ENCODE measurements at places on chromosomes 1 and 21.

DNA sequence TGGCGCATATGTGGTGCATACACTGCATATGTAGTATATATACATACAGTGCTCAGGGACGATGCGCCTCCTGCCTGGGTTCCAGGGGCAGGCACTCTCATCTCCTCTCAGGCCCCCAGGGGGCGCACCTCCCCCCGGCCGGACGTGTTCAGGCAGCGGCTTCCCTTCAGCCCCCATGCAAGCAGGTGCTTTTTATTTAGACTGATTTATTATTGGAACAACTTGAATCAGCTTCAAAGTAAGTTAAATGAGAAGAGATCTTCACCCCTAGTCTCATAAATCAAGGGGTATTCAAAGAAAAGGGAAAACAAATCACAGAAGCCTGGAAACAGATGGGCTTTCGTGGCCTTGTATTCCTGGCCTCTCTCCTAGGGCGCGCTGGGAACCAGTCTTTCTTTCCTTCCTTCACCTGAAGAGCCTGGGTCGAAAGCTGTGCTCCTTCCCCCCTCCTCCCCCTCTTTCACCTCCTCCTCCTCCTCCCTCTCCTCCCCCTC, 64.6 kb downstream of the UBIAD1 start:
- DNase-seq: peak; percentile 77

GRCh38 chr21:43312011-43312410, 114.9 kb downstream of the SIK1 start:
- no peak for DNase-seq

DNA sequence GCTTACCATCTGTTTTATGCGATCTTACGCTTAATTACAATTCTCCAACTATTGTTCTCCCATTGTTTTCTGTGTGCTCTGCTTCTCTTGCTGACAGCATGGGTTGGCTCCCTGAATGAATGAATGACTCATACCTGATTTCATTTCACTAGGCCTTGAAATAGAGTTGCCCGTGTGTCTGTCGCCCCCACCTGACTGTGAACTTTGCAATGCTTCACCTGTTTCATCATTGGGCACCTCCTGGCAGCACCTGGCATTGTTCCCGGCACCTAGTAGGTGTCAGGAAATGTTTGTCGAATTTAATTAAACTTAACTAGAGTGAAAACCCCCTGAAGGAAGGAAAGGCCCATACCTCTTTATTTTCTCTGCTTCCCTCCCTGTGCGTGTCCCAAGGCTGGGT, 120.5 kb upstream of the KLHDC7A start:
- DNase-seq: no peak

GRCh38 chr1:67627906-67628305, 57.1 kb upstream of the GADD45A start:
- no peak for DNase-seq

- DNase-seq: no peak
Observed at GRCh38 chr1:10716840-10717239, 79.6 kb downstream of the CASZ1 start.

- no peak for DNase-seq
Observed at GRCh38 chr1:17579951-17580939, 40.7 kb downstream of the ARHGEF10L start.

GRCh38 chr1:214228976-214229375, 52.0 kb upstream of the SMYD2 start:
- DNase-seq: no peak

DNA sequence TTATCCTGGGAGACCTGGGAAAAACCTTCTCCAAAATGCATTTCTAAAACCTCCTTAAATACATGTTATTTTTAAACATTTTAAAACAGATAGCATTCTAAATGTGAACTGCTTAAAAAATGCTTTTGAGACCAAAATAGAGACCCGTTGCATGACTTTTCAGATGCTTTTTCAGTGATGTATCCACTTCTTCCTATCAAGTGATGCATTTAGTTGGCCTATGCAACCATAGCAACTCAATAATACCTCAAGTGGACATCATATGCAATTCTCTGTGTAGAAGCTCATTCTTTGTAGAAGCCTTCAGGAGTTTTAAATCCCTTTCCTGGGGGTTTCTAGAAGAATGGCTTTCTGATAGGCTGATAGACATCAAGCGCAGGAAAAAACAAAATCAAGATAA, 94.5 kb upstream of the RAVER2 start:
- DNase-seq: no peak

DNA sequence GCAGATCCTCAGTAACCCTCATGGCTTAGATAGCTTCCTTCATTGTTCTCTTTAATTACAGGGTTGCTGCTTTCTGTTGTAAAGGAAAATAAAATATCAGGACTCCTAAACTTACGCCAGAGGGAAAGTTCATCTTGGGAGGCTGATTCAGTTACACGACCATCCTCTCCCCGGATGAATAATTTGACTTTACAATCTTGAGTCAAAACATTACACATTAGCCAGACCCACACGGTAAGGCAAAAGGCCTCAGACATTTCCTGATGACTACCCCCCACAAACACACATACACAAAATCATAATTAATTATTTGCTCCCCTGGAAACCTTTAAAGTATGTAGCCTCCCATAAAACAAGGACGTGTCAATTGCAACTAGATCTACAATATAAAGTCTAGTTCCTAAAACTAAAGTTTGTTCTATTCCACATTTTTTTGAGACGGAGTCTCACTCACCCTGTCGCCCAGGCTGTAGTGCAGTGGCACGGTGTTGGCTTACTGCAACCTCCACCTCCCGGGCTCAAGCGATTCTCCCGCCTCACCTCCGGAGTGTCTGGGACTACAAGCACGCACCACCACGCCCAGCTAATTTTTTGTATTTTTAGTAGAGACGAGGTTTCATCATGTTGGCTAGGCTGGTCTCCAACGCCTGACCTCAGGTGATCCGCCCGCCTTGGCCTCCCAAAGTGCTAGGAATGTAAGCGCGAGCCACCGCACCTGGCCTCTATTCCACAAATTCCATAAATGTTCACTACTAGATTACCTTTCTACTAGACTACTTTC, 830 bp upstream of the PRDX1 start:
- DNase-seq: no peak

DNA sequence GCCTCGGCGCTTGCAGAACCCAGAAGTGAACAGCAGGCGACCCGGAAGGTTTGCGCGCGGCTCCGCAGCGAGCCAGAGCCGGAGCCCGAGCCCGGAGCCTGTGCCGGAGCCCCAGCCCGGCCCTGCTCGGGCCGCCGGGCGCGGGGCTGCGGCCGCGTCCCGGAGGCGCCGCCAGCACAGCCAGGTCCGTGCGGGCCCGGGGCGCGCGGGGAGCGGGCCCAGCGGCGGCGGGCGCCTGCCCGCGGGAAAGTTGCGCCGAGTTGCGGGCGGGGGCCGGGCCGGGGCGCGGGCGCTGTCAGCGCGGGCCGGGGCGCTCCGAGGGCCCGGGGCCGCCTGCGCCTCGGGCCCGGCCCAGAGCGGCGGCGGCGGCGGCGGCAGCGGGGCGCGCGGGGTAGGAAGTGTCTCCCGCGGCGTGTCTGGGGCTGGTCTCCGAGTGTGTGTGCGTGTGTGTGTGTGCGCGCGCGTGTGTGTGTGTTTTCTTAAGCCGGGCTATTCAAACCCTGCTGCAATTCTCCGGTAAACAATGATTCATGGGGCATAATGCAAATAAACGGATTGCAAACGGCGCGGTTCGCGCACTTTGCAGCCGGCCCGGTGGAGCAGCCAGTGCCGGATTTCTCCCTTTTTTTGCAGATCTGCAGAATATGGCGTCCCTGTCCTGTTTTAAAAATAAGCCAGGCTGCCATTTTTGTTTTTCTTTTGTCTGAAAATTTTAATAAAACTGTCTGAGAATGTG, at the start of gene ZNF362:
ZNF362 (plus strand) TSS at position 22 of the 736 bp plus-strand sequence. CDS start 14,083 bp downstream, outside the sequence.
- DNase-seq: peak; percentile 67

DNA sequence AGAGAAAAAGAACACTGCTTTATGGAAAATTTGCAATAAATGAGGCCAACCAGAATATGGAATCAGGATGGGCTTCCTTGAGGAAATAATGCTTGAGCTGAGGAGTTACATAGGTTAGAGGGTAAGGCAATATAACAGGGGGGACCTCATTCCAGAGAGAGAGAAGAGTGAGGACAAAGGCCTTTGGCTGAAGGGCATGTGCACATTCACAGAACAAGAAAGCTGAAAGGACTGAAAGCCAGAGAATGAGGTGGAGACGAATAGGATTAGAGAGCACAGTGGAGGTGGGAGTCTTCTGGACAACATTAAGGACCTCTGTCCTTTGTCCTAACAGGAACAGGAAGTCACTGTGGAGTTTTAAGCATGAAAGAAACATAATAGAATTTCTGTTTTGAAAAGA, 60.7 kb upstream of the MROH9 start:
- no peak for DNase-seq

DNA sequence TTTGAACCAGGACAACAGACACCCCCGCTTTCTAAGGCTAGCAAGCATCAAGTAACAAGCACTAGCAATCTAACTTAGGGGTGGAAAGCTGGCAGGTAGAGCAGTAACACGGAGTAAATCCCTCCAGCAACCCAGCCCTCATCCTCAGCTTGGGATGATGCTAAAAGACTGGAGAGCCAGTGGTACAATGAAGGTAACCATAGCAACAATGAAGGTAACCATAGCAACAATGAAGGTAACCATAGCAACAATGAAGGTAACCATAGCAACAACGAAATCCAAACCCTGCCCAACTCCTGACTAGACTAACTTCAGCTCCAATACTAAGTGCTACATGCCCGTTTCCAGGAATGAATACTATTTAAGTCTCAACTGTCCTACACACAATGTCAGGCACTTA, 22.2 kb upstream of the EIF4G3 start:
- no peak for DNase-seq

- DNase-seq: no peak
Observed at GRCh38 chr1:153735090-153735420, 7.2 kb downstream of the INTS3 start.

DNA sequence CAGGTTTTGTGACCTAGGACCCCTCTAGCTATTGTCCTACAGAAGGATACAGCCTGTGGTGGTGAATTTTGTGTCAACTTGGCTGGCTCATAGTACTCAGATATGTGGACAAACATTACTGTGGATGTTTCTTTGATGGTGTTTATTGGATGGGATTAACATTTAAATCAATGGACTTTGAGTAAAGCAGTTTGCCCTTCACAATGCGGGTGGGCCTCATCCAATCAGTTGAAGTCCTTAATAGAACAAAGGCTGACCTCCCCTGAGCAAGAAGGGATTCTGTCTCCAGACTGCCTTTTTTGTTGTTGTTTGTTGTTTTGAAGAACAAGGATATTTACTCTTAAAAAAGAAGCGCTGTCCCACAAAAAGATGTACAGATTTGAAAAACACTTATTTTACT, 210.0 kb upstream of the GREM2 start:
- no peak for DNase-seq

DNA sequence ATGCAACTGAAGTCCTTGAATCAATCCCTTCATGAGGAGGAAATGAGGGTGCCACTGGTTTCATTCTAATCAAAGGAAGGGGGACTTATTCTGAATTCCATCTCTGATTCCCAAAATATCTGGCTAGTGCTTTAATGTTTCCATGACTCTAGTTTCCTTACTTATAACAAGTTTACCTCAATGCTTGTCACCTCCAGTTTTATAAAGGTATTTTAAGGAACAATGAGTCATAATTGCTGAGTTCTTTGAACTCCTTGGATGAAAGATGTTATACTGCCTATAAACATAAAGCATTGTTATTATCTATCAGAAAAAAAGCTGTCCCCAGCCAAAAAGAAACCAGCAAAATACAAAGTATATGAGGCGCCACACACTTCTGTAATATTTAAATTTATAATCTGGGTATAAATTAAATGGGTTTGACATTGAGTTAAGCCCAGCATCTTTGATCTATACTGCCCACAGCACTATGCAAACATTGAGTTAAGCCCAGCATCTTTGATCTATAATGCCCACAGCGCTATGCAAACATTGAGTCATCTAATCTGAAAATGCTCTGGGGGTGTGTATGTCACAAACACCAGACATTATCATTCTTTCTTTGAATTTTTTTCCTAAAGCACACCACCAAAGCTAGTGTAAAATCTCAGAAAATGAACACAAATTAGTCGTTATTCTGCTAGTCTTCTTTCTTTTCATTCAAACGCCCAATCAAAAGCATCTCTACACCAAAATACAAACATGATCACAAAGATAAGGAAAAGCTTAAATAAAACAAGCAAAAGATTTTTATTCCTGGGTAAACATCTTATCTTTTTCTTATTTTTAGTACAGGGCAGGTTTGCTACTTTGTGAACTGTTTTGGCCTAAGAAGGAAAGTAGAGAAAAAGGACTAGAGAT, 11.5 kb upstream of the CXADR start:
- no peak for DNase-seq

- DNase-seq: no peak
Observed at GRCh38 chr1:36207339-36207738, 16.9 kb upstream of the THRAP3 start.

GRCh38 chr21:38486221-38486620, 12.1 kb downstream of the ERG start:
- DNase-seq: no peak

- DNase-seq: no peak
Observed at GRCh38 chr1:23152966-23153684, 15.5 kb downstream of the LUZP1 start.

GRCh38 chr1:119052267-119052666, 64.1 kb upstream of the TBX15 start:
- no peak for DNase-seq

GRCh38 chr1:187883356-187883755, 1054.6 kb downstream of the PLA2G4A start:
- no peak for DNase-seq
